ENCODE measurements at places on chromosomes 3 and 15. TPM values are rescaled to one million over a fixed set of nuclear protein-coding genes. Genes with fewer than 3 reads are reported as not detected.

The CNTN6 gene
- 0.17 TPM for total RNA-seq

- DNase-seq, result peak; percentile 30
Observed at GRCh38 chr3:190443257-190443656, 6.4 kb downstream of the TMEM207 start.

The SCG5 gene
- total RNA-seq, result not detected

DNA sequence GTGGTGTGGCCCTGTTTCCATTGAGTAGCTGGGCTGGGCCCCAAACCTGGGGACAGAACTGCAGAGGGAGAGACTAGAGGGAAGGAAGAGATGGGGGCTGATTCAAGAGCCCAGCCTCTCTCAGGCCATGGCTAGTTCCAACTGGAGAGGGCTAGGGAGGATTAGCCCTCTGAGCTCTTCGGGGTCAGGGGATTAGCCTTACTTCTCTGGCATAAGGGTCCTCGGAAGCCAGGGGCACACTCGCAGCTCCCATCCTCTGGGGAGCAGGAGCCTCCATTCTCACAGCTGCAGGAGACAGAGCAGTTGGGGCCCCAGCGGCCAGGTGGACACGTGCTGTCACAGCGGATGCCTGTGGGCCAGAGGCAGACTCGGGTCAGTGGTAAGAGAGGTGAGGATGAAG lies 53.3 kb downstream of the RAB11A start:
- DNase-seq, result no peak

- no peak for DNase-seq
Observed at GRCh38 chr15:50378776-50379175, 23.8 kb upstream of the GABPB1 start.

- peak; percentile 68 for DNase-seq
Observed at GRCh38 chr3:99332276-99332675, 306.1 kb upstream of the COL8A1 start.

- no peak for DNase-seq
Observed at GRCh38 chr3:14242490-14243311, 64.1 kb downstream of the LSM3 start.

DNA sequence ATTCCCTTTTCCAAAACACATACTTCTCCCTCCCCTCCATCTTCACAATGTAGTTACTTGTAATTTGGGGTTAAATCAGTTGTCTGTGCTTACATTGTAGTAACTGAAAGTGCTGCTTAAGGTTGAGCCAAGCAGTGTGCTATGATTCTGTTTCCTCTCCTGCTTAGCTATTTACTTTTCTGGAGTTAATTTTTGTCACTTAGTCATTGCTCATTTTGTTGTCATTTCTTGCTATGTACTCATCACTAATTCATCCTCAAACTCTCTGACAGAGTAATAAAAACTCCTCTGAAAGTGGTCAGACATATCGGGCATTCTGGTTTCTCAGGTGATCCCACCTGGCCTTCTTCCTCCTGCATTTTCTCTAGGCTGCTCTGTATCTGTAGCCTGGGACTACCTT lies 80.7 kb downstream of the PPARG start:
- no peak for DNase-seq

- DNase-seq, result no peak
Observed at GRCh38 chr15:99433026-99433756, 132.6 kb upstream of the MEF2A start.

- no peak for DNase-seq
Observed at GRCh38 chr3:47978386-47978785, 37.8 kb downstream of the MAP4 start.

GRCh38 chr3:152255290-152255689 lies 13.4 kb upstream of the MBNL1 start:
- no peak for DNase-seq

DNA sequence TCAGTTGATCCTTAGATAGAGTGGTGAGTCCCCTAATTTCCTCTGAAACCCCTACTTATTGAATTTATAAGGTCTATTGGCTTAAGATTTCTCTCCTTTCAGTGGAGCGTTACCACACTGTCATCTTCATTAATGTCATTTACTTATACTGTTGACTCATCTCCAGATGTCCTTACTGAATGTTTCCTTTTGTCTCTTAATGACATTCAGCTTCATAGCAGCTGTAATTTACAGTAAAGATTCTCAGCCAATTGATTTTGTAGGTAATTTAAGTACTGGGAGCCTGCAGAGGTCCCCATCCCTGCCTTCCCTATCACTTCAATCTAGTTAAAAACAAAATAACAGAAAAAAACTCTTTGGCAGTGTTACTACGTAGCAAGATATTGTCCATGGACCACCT lies 18.8 kb downstream of the STX19 start:
- no peak for DNase-seq

The ADAMTSL3 gene
- total RNA-seq, result not detected

DNA sequence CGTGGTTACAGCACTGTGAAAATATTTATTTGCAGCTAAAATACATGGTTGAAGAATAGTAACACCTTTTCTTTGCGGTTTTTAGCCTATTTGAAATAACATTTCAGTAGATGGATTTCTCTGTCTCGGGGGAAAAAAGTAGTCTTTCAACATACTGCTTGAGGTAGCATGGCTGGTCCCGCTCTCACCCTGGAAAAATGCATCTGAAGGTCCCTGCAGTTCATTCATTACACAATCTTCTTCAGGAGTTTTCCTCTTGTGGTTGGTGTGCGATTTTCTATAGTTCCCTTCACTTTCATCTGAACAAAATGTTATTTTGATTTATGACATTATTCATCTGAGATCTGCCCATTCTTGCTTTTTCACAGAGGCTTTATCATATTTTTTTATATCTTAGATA lies 75.9 kb downstream of the STRIT1 start:
- no peak for DNase-seq

DNA sequence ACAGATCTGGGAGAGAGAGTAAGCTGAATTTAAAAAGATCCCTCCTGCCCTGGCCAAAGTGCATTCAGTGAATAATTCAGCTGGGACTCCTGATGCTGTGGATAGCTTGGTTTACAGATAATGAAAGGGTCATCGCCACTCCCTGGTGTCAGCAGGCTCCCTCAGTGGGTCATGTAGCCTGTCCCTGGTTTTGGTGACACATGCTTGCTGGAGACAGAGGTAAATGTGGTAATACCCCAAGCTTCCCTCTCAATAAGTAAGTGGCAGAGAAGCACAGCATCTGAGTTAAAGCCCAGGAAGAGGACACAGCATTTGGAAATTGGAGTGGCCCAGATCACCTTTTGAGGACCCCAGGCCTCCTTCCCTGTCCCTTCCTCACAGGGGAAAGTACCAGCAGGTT lies 1.8 kb downstream of the TMEM115 start:
- no peak for DNase-seq

The GLDN gene
- total RNA-seq, result 4.6 TPM

DNA sequence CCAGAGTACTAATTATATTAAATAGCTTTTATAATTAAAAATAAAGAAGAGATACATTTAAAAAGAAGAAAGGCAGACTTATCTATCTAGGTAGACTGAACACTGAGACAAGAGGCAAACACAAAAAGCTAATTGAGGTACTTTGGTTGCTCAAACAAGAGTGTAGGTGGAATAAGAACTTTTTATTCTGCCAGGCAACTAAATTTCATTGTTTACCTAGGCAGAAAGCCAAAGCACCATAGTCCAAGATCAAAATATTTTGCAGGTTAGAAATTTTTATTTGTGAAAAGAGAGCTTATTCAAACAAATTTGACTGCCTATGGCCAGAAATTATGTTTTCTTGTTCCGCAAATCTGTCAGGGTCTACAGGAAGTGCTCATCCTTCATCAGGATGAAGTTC lies 499.6 kb upstream of the GBE1 start:
- no peak for DNase-seq

The PLSCR5 gene
- not detected for total RNA-seq

GRCh38 chr3:184145111-184145524 lies 10.0 kb downstream of the EIF2B5 start:
- no peak for DNase-seq

DNA sequence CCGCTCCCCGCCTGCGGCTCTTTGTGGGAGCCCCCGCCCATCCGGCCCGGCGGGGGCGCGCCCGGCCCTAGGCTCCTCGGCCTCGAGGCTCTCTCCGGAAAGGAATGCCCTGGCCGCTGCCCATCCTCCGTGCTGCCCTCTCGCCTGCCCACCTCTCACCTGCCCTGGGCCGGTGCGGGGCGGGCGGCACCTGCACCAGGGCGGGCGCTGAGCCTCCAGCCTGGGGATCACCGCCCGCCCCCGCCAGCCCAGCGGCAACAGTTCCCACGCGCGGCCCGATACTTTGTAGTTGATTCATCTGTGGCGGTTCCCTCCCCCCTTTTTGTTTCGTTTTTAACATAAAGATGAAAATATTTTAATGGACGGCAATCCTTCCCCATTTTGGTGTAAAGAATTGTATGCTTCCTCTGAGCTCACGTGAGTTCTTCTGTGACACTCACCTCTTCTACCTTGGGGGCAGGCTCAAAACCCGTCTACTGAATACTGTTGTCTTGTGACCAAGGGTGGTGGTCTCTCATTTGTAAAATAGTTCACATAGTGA lies 1.9 kb downstream of the KLF13 start:
- DNase-seq, result no peak

The GOLGA8H gene
- total RNA-seq, result 2.3 TPM

GRCh38 chr15:92848852-92849598 lies 51.1 kb upstream of the CHD2 start:
- DNase-seq, result no peak

GRCh38 chr15:76150513-76150912 lies 90.7 kb downstream of the TMEM266 start:
- DNase-seq, result no peak

- no peak for DNase-seq
Observed at GRCh38 chr15:100905850-100906249, 13.3 kb upstream of the LRRK1 start.

The DUOX1 gene
- not detected for total RNA-seq

GRCh38 chr3:129224984-129225393 lies 24.4 kb upstream of the COPG1 start:
- DNase-seq, result peak; percentile 83

DNA sequence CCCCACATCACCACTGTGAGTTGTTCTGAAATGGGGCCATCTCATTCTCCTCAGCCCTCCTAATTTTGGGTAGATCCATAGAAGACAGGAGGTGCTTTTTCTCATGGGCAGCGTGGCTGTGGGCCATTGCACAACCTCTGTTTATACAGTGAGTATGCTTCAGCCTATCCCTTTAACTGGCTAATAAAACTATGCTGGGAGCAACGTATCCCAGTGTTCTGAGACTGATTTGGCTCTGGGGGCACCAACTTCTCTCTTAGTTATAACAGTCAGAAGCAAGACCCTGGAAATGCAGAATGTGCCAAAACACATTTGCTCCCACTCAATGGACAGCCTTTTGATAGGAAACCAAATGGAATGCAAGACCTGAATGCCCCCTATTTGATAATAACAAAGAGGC lies 97.1 kb upstream of the ICE2 start:
- DNase-seq, result no peak

- no peak for DNase-seq
Observed at GRCh38 chr15:40789999-40790398, 16.9 kb upstream of the ZFYVE19 start.

DNA sequence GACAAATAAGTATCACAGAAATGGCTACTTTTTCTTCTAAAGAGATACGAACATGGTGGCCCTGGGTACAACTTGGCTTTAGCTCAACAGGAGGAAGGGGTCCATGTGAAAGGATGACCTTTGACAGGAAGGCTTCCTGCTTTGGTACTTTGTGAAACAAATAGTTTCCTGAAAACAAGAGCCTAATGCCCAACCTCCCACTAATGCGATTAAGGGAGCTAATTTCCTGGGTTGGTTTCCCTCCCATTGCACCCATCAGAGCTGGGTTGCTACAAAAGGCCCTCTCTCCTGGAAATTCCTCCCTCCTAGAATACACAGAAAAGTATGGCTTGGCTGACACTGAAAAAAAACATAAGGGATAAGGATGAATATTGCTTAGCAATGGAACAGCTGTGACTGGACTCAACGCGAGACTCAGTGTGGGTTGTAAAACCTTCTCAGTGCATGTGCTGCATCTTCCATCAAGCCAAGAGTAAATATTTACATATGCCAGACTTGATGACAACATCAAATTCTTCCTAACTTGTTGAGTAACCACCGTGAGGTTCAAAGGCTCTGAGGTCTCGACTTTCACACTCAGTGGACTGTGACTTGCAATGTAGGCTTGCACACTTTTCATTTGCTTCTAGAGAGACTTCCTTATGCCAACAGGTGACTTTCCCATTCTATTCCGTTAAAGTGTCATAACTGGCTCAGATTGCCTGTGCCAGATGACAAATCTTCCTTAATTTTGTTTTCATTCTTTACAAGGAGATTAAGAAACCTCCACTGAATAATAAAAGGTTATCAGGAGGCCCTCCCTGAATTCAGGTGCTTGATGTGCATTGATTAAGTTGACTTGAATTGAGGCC lies 60.1 kb downstream of the ADAMTS9 start:
- DNase-seq, result peak; percentile 13

DNA sequence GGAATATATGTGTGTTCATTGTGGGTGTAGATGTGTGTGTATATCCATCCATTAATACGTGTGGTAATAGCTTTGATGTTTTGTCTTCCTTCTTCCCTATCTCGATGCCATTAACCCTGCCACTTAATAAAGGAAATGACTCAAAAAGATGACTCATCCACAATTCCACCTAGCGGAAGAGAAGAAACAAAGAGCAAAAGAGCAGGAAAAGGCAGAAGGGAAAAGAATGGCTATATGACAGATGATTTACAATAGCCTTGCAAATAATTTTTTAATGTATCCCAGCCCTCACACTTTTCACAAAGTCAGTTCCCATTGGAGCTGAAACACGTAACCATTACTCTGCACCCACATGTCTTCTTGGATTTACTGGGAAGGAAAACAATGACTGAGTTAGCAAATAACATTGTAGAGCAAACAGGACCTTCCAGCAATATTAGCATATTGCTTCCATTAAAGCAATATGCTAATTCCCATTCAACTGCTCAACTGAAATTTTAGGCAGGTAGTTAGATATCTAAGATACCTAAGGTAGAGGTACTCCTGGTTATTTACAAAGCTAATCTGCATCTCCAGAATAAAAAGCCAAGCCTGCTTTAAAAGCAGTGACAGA lies 197.2 kb downstream of the KCNAB1 start:
- no peak for DNase-seq

All from NCI-H460 (cell line).